ENCODE measurements at places on chromosomes 1 and 21.
A peak's percentile ranks its signal among the peaks of the same experiment; 100 is the strongest.

GRCh38 chr1:160672789-160673695, 26.2 kb upstream of the SLAMF1 start:
- DNase-seq: no peak

GRCh38 chr1:3623441-3624199, 1.2 kb upstream of the TPRG1L start:
- peak; percentile 17 for DNase-seq

- DNase-seq: no peak
Observed at GRCh38 chr1:220550811-220551399, 23.0 kb downstream of the MARK1 start.

DNA sequence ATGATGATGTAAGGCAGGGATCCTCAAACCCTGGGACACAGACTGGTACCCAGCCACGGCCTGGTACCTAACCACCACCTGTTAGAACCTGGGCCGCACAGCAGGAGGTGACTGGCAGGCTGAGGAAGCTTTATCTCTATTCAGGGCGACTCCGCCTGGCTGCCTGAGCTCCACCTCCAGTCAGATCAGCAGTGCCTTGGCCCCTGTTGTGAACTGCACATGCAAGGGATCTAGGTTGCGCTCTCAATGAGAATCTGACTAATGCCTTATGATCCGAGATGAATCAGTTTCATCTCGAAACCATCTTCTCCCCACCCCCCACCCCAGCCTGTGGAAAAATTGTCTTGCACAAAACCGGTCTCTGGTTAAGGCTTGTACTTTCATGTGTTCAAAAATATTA, 4.2 kb downstream of the RNPC3 start:
- DNase-seq: no peak

GRCh38 chr1:165080253-165080896, 276.1 kb downstream of the LMX1A start:
- no peak for DNase-seq

DNA sequence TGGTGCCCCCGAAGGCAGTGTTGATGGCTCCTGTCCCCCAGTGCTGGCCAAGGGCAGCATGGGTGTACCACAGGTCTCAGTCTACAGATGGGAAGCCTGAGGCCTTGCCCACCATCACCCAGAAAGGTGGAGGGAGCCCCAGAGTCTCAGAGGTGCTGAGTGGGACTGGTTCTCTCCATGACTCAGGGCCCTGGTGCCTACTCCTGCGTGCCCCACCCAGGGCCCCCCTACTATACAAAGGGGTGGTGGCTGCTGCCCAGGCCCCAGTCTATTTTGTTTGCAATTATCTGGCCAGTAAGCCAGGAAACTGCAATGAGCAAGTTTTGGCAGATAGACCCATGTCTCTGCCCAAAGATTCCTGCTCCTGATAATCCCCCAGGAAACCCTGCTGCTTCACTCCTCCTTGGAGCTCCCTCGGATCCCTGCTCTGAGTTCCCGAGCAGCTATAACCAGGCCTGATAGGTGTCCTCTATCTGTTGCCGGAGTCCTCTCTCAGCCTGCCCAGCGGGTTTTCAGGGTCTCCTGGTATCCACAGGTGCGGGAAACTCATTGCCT, 41.7 kb downstream of the EDN2 start:
- DNase-seq: no peak

DNA sequence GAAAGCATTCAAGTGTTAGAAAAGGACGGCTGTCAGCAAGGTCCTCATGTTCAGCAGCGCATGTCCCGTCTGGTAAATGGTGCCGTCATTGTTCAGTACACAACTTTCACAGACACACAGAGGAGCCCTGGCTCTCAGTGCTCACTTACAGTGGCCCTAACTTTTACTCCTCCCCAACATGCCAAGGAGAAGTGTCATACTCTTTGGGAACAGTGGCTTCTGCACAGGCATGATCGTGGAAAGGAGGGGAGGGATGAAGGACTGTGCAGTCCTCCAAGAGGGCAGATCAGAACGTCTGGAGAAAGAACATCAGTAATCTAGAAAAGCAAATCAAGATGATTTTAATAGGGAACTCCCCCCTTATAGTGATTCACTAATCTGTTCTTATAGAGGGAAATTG, 3.8 kb upstream of the GRHL3 start:
- no peak for DNase-seq

GRCh38 chr1:70934194-70934961, 113.2 kb downstream of the PTGER3 start:
- DNase-seq: no peak

DNA sequence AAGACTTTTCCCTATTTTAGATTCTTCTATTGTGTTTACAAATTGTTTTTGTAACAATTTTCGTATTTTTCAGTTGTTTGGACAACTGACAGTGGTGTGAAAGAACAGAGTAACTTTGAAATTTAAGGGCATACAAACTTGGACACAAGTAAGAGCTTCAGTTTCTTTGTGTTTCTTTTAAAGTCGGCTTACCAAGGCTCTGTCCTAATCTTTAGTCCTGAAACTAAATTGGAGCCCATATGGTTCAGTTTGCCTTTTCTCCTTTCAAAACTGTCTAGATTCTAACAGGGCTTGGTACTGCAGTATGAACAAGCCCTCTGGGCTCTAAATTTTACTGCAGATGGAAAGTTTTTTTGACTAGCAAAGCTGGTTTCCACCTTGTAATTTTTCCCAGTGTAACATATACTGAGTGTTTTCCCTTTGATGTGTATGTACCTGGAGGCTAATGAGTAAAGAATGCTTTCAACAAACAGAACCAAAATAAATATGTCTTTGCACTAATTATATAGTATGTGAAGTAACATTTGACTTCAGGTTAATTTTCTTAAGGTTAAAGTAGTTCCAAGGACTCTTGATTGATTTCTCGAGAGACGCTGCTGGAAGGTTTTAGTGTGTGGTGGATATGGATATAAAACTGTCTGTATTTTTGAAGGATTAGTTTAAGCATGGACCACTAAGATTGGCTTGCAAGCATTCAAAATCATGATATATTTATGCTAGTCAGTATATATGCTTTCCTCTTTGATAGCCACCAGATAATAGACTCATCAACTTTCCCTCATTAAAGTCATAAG, 4.1 kb downstream of the SNX27 start:
- DNase-seq: no peak

DNA sequence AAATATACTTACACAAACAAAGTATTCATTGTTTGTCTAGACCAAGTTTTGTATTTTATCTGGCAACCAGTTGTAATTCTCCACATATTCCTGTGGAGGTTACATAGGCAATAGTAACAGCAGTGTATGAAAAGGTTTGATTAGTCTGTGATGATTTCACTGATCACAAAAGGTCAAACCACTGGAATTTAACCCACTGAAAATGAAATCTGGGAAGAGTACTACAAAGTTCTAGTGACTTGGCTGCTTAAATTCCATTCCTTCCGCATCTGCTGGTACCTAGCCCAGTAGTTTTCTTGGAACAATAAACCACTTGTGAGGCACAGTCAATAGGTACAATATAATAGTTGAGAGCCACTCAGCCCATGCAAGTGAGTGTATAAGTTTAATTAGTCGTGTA, 205.4 kb downstream of the NFIA start:
- DNase-seq: no peak

DNA sequence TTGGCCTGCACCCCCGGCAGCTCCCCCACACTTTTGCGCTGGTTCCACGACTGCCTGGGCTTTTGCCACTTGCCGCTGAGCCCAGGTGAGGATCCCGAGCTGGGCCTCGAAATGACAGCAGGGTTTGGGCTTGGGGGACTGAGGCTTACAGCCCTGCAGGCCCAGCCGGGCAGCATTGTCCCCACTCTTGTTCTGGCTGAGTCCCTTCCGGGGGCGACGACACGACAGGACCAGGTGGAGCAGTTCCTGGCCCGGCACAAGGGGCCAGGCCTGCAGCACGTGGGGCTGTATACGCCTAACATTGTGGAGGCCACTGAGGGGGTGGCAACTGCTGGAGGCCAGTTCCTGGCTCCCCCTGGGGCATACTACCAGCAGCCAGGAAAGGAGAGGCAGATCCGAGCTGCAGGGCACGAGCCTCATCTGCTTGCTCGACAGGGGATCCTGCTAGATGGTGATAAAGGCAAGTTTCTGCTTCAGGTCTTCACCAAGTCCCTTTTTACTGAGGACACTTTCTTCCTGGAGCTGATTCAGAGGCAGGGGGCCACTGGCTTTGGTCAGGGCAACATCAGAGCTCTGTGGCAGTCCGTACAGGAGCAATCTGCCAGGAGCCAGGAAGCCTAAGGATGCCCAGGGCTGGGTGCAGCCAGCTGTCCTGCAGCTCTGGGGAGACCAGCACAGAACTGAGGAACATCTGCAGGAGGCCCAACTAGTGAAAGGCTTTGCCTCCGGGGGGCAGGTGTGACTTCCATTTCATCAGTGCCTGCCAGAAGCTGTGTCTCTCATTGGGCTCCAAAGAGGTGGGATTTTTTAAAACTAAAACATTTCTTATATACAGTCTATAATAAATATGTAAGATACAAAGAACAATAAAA, 1.2 kb downstream of the HPDL start:
- no peak for DNase-seq

- DNase-seq: no peak
Observed at GRCh38 chr1:117388328-117388727, 21.1 kb downstream of the MAN1A2 start.

- no peak for DNase-seq
Observed at GRCh38 chr1:2374252-2375155, 16.9 kb downstream of the MORN1 start.

DNA sequence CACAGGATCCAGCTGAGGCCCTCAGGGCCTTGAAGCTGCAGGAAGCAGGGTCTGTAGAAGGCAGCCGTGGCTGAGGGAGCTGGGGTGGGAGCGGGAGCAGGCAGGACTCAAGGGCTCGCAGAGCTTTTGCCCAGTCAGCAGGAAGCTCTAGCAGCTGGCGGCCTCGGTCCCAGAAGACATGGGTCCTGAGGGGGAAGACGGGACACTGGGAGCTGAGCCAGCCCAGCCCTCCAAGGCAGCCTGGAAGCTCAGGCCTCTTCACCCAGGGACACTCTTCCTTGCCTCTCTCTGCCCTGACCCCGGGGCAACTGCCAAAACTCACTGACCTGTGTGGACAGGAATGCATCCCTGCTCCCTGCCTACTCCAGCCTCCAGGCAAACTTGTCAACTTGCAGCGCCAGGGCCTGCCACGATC, 8.9 kb downstream of the ADGRB2 start:
- no peak for DNase-seq

All from left kidney (tissue), 8 donors.